ENCODE measurements at places on chromosomes 4 and X.

DNA sequence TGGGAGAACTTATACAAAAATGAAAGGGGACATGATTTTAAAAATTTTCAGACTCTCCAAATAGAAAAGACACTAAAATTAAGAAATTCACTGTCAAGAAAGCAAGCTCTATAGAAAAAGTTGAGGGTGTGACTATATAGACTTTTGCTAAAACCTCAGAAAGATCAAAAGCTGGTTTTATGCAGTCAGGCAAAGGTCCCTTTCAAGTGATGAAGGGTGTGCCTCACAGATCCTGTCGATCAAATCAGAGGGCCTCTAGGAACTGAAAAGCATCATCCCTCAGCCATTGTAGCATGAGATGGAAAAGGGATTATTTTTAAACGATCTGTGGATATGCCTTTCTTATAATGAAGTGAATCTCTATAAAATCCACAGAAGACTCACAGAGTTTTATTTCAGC lies 116.5 kb downstream of the FAM13A start:
- DNase-seq, result no peak

DNA sequence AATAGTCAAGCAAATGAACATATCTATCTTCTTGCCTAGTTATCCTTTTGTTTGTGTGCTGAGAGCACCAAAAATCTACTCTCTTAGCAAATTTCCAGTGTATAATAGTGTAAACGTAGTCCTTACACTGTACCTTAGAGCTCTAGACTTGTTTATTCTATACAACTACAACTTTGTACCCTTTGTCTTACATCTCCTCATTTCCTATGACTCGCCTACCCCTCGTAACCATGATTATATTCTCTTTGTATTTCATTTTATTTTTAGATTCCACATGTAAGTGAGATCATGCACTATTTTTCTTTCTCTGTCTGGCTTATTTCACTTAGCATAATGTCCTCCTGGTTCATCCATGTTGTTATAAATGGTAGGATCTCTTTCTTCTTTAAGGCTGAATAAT lies 37.6 kb downstream of the MAGEB5 start:
- no peak for DNase-seq

DNA sequence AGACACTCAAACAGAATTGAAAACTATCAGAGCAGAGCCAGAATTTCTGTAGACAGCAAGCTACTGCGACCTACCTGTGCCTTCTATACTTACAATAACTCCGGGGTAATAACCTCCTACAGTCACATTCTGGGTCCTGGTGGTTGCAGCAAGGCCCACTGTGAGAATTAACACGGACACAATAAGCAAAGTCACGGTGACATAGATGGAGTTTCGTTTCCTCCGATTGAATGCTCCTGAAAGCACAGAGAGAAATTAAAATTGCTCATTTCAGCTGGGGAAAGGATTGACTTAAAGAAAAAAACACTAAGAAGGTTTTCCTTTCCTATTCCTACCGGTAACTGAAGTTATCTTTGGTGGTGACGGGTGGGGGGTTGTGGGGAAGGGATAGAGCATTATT lies 7.0 kb downstream of the TMEM255A start:
- DNase-seq, result no peak

GRCh38 chr4:177987896-177988295 lies 545.7 kb upstream of the AGA start:
- DNase-seq, result no peak
